ENCODE measurements at places on chromosomes 2 and 18. TPM values are rescaled to one million over a fixed set of nuclear protein-coding genes. Genes with fewer than 3 reads are reported as not detected.

The LINC00305 gene
- total RNA-seq = not detected

The EGR4 gene
- not detected for total RNA-seq

The SLC19A3 gene
- total RNA-seq = 0.78 TPM

The SLC9A2 gene
- not detected for total RNA-seq

The EMX1 gene
- not detected for total RNA-seq

The NHEJ1 gene
- total RNA-seq = 22.0 TPM

The SPATA3 gene
- total RNA-seq = not detected

The CHST9 gene
- not detected for total RNA-seq
